ENCODE measurements at places on chromosomes 7 and 10.
A peak's percentile ranks its signal among the peaks of the same experiment; 100 is the strongest.

GRCh38 chr7:80614851-80615271, 23.6 kb upstream of the CD36 start:
- no peak for DNase-seq

GRCh38 chr7:46725838-46726237, 804.8 kb upstream of the IGFBP3 start:
- no peak for DNase-seq

DNA sequence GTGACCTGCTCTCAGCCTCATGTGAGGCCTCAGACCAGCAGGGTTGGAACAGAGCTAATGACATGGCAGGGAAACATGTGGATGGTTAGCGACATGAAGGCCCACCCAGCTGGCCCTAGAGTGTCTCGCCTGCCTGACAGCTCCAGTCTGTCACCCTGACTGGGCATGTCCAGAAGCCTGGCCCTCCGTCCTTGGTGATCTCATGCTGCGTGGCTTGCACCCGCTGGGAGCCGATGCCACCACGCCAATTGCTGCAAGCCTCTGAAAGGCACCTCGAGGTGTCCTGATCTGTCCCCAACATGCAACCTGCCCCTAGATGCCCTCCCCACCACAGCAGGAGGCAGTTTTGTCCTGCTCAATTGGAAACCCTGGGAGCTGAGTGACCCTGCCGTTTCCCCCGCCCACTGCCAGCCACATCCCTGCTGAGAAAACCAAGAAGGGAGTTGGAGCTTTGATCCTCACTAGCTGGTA, 27.8 kb upstream of the RET start:
- no peak for DNase-seq

GRCh38 chr10:91284486-91285090, 64.1 kb downstream of the PCGF5 start:
- DNase-seq, result no peak

GRCh38 chr10:113130014-113130641, 180.1 kb downstream of the TCF7L2 start:
- DNase-seq, result no peak

DNA sequence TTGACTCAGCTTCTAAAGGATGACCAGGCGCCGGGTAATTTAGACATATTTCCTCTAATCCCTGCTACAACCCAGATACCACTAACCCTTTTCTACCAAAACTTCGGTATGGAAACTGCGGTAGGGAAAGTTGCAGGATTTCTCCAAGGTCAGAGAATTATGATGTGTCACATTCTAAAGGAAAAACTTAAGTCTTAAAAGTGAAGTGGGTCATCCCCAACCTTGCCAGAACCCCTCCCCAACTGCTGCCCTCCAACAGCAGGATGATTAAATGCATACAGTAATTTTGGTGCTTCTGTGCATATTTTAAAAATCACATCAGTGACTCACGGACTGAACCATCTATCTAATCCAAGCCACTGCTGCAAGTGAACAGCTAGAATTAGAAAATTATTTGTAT, 52.7 kb downstream of the GRB10 start:
- DNase-seq, result no peak

DNA sequence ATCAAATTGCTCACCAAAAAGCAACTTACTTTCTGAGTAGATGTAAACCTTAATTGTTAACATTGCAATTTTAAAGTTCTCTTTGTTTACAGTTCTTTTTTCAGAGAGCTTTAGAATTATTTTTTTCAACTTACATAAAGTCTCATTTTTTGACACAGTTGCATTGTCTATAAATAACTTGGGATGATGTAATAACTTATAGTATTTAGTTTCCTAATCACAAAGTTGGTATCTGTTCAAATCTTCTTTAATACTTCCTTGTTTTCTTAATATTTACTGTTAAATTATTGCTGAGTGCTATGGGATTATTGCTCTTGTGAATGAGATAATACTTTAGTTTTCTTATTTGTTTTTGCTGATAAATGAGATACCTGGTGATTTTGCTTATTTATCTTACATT, 18.9 kb upstream of the SUV39H2 start:
- DNase-seq, result no peak

DNA sequence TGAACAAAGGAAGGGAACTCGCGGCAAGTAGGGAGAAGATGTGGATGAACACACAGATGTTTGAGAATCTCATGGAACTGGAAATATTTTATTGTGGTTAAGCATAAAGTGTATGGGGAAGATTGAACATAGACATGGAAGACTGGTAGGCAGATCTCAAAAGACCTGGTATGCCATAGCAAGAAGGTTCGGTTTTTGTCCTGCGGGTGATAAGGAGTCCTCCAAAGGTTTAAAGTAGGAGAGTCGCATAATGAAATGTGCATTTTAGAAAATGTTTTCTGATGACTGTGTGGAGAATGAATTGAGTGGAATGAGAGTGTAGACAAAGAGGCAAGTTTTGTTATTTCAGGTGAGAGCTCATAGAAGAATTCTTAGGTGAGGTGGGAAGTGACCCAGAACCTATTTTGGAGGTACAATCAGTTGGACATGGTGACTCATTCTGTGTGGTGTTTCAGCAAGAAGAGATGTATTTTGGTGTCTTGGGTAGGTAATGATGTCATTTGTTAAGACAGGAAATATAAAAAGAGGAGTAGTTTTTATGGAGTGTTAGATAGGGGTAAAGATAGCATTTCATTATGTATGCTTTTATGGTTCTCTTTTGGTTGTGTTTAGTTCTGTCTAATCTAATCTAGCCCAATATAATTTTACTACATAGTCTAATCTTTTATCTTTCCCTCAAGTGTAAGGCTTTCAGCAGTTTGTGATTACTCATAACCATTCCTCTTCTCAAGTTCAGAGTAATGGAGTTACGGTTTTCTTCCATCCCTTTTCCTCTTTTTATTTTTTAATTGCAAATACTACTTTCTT, 239.2 kb downstream of the EXOC4 start:
- DNase-seq, result no peak

DNA sequence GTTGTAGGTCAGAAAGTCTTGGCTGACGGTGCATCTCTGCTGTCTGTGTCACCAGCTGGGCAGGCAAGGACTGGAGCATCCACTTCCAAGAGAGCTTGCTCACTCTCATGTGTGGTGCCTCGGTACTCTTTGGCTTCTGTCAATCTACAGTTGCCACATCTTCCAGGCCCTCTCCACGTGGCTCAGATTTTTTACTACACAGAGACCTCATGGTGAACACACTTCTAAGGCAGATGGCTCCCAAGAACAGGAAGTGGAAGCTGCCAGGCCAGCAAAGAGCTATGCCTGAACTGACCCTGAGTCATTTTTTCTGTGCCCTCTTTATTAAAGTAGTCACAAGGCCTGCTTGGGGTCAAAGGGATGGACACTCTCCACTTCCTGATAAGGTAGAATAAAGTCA, 351.5 kb upstream of the AUTS2 start:
- DNase-seq, result no peak

DNA sequence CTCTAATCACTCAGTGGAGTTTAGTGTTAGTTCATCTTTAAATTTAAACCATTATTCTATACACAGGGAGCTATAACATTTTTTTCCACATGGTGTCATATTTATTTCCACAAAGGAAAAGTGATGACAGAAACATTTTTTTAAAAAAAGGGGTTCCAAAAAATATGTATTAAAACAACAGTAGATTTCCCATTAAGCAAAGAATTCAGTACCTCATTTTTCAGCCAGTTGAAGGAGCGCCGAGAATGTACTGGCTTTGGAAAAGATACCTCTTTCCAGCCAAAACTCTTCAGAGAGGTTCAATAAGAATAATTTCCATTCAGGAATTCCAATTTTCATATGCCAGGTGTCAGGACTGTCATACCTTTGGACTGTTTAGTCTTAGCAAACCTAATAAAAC, 250.5 kb upstream of the MEOX2 start:
- DNase-seq, result no peak

- no peak for DNase-seq
Measured at GRCh38 chr7:98359395-98359794, 41.5 kb downstream of the BAIAP2L1 start.

DNA sequence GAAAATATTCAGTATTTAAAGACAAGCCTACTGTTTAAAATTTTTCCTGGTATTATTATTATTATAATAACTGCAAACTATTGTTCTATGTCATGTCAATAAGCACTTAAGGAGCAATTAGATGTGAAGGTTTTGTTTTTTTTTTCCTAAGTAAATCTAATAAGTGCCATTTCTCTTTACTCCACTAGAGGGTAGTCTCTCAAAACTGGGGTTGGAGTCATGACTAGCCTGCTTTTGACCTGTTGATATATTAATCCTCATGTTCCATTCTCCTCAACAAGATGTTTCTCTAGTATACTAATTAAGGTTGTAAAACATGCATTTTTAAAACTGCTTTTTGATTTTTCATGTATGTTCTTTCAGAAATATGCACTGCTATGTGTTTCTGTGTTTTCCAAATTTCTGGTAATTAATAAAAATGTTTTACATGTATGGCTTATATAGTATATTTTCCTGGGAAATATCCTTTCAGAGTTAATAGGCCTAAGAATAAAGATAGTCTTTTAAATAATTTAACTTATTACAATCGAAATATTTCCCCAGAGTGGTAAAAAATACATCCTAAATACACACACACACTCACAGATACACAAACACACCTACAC, 1.0 kb upstream of the LRRN3 start:
- peak; percentile 40 for DNase-seq

DNA sequence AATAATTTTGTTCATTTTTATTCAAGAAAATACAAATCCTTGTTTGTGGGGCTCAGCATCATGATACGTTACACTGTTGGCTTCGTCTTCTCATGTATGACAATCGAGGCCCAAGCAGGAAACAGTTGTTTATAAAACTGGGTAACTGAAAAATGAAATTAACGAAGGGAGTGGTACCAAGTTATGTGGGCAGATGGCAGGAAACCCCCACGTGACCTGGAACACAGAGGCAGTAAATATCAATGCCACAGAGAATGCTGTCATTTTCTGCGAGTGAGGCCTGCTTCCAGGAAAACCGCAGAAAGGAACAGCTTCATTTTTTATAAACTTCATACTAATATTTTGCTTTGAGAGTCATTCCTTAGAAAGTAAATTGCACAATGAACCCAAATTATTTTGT, 201.0 kb upstream of the ADARB2 start:
- no peak for DNase-seq

DNA sequence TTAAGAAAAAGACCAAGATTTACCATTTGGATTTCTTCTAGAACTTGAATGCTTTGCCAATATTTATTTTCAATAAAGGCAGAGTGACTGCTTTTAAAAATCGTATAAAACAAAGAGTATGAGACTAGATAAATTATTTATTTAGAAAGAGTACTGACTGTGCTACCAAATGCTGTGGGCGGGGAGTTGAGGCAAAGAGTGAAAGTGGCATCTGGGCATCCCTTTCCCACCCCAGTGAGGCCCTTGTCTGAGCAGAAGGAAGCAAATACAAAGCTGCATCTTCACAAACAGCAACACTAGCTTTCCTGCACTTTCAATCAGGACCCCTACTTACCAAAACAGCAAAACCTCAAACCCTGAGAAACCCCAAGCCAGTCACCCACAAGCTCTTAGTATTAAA, 34.9 kb downstream of the ITGB1 start:
- DNase-seq, result no peak

DNA sequence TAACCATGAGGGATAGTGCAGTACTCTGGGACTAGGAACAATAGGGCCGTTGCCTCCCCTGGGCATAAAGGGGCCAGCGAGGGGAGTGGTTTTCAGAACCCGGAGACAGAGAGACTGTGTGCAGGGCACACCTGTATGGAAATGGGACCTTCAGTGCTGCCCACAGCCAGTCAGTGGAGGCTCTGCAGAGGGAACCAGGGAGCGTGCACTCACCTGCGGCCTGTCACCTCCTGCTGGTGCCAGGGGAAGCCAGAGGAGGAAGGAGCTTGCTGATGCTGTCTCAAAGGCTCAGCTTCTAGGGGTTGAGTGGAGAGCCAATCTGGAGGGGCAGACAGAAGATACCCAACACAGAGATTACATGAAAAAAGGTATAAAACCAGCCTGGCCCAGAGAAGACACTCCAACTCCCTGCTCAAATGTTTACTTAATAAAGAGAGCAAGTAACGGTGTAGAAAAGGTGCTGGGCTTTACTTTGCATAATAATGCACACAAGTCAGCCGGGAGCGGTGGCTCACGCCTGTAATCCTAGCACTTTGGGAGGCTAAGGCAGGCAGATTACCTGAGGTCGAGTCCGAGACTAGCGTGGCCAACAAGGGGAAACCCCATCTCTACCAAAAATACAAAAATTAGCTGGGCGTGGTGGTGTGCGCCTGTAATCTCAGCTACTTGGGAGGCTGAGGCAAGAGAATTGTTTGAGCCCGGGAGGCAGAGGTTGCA, 35.5 kb upstream of the WAPL start:
- no peak for DNase-seq

- DNase-seq, result no peak
Measured at GRCh38 chr7:98459529-98459928, 58.6 kb upstream of the BAIAP2L1 start.

- DNase-seq, result no peak
Measured at GRCh38 chr7:24911213-24911603, 68.8 kb downstream of the OSBPL3 start.

DNA sequence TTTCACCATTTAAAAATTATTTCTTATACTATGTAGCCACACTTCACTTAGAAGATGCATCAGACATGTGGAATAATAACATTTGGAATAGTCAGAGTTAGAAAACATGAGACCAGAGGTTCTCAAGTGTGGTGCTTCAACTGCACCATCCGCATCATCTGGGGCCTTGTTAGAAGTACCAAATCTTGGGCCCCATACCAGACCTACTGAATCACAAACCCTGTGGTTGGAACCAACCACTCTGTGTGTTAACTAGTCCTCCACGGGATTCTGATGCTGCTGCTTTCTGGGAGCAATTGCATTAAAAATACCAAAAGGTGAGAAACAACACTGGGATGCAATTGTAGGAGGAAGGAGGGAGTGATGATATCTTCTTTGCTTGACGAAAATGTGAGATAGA, 125.2 kb downstream of the GNAT3 start:
- no peak for DNase-seq

DNA sequence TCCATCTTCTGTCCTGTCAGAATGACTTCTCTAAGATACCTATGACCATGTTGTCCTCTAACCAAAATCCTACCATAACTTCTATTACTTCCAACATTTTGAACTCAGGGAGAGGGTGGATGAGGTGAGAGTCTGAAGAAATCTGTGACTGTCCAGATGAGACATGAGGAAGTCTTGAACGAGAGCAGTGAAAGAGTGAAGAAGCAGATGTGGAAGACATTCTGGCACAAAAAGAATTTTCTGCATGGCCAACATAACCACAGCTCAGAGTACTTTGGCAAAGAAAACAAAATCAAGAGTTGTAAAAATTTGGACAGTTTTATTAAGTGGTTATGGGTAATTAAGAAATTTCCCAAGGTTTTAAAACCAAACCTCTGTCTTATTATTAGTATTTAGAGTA, 141.6 kb downstream of the CPEB3 start:
- DNase-seq, result no peak

DNA sequence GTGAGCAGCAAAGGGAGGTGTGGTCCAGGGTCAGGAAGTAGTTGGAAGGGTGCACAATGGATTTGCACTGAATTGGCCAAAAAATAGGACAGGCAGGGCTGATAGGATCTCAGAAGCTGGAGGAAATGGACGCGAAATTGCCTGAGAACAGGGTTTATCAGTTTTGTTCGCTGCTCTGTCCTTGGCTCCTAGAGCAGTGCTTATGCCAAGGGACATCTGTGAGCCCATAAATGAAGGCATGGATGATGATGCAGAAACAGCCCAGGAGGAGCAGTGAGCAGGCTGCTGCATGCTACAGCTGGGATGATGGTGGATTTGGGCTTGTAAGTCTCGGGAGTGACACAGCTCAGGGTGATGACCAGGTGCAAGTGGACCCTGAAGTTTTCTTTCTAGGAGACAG, 204.7 kb downstream of the PRPF18 start:
- no peak for DNase-seq

- no peak for DNase-seq
Measured at GRCh38 chr7:158809596-158809995, 19.7 kb downstream of the ESYT2 start.

All from HepG2 (cell line).